HFFc6 (cell line): ENCODE measurements at places on chromosomes 16 and 17.

DNA sequence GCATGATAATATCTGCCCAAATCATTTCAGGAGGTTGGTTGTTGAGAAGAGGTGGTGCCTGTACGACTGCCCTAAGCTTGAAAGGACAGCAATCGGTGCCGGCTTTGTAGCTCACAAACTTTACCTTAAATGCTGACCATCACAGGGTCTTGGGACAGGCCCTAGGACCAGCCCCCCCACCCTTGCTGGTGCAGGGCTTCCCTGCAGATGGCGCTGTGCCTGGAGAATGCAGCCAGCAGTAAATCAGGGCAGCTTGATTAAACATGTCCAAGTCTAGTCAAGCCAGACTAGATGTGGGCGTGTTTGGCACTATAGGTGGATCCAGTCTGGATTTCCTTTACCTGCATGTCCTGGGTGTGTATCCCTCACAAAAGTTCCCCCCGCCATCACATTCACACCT lies 135.5 kb upstream of the CRHR1 start:
- no peak for DNase-seq

- DNase-seq, result no peak
These were observed 36.0 kb downstream of the PIMREG start for GRCh38 chr17:6480303-6480675.

GRCh38 chr17:6551869-6552531 lies 4.4 kb downstream of the PITPNM3 start:
- no peak for DNase-seq

- DNase-seq, result no peak
These were observed 2.2 kb downstream of the MIEF2 start for GRCh38 chr17:18262641-18263040.

- DNase-seq, result no peak
These were observed 15.1 kb downstream of the CDH8 start for GRCh38 chr16:62021161-62021581.

DNA sequence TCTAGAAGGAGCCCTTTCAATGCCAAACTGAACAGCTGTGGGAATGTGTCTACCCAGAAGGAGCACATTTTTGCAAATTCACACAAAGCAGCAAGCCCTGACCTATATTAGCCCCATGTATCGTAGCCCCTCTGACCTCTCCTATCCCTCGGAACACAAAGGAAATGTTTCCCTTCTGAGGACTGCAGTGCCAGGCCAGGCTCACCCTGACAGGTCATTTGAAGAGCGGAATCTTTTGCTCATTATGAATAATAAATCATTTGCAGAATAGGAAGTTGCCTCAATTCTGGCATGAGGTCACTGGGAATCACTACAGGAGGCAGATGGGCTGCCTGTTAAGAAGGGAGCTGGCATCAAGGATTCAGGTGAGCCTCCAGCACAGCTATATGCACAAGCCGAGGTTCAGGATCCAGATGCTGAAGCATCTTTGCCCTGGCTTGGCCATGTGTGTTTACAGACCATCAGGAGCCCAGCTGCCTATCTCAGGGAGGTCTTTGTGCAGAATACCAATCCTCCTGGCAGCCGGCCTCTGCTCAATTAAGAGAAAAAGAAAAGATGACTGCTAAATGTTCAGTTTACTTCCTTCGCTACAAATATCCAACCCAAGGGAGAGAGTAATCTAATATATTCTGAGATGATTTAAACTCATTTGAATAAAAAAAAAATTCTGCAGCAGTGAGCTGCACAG lies 119.4 kb downstream of the USP31 start:
- DNase-seq, result no peak

DNA sequence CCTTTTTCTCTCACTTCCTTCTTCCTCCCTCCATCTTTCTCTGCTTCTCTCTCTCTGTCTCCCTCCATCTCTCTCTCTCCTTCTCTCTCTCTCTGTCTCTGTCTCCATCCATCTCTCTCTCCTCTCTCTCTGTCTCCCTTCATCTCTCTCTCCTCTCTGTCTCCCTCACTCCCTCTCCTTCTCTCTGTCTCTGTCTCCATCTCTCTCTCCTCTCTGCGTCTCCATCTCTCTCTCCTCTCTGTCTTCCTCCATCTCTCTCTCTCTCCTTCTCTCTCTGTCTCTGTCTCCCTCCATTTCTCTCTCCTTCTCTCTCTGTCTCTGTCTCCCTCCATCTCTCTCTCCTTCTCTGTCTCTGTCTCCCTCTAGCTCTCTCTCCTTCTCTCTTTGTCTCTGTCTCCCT lies 194.1 kb downstream of the GSG1L start:
- DNase-seq, result no peak

DNA sequence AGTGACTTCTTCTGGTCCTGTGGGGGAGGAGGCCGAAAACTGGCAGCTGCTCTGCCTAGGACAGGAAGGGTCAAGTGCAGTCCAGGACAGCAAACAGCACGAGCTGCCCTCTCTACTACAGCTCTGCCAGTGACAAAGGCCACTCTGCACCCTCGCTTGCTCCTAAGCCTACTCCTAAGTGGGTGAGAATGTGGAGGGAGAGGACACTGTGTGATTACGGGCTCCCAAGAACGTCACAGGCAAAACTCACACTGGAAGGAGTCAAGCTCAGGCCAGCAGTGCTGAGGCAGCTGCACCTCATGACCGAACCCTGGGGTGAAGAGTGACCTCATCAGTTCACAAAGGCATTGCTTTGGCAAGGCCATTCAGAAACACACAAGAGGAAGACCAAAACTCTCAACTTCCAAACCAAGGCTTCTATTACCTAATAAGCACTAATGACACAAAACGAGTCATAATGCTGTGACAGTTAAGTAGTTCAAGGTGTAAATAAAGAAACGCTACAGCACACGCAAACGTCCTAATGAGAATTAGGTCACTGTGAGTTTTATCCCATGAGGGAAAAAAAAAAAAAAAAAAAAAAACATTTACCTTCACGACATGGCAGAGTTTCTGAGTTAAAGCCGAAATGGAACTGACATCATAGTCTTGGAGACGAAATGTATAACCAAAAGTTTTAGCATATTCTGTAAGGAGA lies 35.1 kb downstream of the MARF1 start:
- no peak for DNase-seq

- DNase-seq, result no peak
These were observed 25.1 kb upstream of the ADGRG1 start for GRCh38 chr16:57603115-57604024.

GRCh38 chr17:64130559-64131001 lies 636 bp upstream of the ERN1 start:
- DNase-seq, result peak; percentile 87

DNA sequence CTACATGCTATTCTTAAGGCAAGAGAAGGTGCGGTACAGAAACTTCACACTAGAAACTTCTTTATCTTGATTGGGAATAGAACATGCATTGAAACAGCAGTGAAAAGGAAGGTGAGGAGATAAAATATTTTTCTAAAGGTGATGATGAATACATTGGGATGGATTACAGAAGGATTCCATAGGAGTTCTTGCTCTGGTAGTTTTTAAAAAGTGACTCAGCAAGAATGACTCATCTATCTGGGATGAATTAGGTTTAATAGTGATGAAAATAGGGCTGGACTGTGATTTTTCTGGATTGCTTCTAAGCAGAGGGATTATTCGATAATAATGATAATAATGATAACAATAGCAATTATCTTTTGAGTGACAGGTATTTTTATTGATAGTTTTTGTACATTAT lies 65.6 kb upstream of the HS3ST4 start:
- no peak for DNase-seq

GRCh38 chr16:6131526-6132050 lies 1034.0 kb upstream of the EEF2KMT start:
- no peak for DNase-seq

DNA sequence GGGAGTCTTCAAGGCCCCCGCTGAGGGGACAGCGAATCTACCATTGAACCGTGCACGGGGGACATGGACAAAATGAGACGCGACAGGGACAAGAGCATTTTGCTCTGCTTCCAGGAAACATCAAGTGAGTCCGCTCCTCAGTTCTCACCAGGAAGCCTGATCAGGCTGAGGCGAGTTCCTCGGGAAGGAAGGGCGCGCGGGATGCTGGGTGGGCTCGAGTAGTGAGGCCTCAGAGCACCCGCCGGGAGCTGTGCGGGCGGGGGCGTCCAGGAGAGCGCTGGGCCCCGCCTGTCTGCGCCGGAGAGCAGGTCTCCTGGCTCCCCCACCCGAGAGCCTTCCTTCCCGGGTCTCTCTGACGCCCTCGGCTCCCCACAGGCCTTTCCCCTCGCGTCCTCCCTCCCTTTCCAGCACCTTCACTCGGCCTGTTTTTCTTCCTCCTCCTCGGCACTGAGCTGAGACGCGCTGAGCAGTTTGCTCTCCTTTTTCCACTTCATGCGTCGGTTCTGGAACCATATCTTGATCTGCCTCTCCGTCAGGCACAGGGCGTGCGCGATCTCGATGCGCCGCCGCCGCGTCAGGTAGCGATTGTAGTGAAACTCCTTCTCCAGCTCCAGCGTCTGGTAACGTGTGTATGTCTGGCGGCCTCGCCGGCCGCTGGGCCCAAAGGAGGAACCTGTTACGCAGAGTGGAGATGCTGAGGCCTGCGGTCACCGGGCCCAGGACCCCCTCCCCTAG lies 2.6 kb upstream of the HOXB5 start:
- DNase-seq, result no peak

- peak; percentile 16 for DNase-seq
These were observed 79.7 kb downstream of the CYLD start for GRCh38 chr16:50821586-50821985.

GRCh38 chr17:19384723-19385391 lies 2.1 kb downstream of the MFAP4 start:
- peak; percentile 46 for DNase-seq

GRCh38 chr16:3637371-3637923 lies 17.0 kb upstream of the DNASE1 start:
- no peak for DNase-seq

DNA sequence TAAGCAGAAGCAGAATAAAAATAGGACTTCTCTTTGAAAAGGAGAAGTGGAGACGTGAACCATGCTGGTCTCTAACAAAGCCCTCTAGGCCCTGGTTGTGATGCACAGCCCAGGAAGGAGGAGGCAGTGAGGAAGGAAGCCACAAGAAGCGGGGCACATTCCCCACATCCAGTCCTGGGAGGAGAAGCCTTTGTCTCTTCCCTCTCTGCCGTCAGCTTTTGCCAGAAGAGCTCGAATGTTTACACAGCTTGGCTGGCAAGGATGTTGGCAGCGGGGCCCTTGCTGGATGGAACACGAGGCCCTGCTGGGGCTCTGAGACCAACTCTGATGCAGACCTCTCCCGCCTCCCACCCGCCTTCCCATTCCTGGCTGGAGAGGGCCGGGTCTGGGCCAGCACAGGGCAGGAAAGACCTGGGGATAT lies 91.3 kb downstream of the MAF start:
- no peak for DNase-seq

GRCh38 chr16:4548124-4548523 lies 8.0 kb upstream of the C16orf96 start:
- no peak for DNase-seq

GRCh38 chr17:44760474-44761308 lies 1.9 kb downstream of the ADAM11 start:
- DNase-seq, result no peak

DNA sequence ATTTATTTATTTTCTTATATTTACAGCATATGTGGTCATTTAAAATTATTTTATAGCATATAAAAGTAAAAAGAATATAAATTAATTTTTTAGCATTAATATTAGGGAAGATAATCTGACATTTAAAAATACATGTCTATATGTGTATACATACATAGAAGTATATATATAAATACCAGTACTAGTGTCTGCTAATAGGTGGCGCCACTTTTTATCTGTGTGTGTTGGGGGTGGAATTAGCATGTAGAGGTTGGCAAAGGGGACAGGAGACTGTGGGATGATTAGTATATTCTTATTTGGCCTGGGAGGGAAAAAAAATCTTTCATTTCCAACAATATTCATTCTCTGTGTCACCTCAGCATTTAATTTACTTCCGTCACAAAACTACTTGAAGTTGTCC lies 359.1 kb downstream of the WWOX start:
- no peak for DNase-seq

GRCh38 chr17:80068301-80069222 lies 32.1 kb downstream of the CCDC40 start:
- peak; percentile 57 for DNase-seq

GRCh38 chr17:3667366-3668278 lies 756 bp downstream of the TAX1BP3 start:
- peak; percentile 91 for DNase-seq

DNA sequence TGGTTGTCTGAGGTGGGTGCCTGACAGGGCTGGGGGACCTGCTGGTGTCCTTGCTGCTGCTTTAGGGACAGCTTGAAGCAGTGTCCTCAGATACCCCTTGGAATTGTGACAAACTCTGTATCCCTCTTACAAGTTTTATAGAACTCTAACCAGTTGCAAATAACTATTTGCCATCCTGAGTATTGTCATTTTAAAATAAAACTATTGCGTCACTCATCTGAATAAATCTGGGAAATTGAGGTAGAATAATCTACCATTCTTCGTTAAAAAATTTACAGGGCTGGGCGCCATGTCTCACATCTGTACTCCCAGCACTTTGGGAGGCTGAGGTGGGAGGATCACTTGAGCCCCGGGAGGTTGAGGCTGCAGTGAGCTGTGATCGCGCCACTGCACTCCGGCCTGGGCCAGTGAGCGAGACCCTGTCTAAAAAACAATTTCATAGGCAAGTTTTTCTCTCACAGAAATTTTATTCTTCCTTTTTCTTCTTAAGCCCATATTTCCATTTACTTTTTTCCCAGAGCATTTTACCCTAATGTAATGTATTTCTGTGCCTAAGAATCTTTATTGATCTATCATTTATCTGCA lies 14.2 kb downstream of the ZNF750 start:
- no peak for DNase-seq

DNA sequence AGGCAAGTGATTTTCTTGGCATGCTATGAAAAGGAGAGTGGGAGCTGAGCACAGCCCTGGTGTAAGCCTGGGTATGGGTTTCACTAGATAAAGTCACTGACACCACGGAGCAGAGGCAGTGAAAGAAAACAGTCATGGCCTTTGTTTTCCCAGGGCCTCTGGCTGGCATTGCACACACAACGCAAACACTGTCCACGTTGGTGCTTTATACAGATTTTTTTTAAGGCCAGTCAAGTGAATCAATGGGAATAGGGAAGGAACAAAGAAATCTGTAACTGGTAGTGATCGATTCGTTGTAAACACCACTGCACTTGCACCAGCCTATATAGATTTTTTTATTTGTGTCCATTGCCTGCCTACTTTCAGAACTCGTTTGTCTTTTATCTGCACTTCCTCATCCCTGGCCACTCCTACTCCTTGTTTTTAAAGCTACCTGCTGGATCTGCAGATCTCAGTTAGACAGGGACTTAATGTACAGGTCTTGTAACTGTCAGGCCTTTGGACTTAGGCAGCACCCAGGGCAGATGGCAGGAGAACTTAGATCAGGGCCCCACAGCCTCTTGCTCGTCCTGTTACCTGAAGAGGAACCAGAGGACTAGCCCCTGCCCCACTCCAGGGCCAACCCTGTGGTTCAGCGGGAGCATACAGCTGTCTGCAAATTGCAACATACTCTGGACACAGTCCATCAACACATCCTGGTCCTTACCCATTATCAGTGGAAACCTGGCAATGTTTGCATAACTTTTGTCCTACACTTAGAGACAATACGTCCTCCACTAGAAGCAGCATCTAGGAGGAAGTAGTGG lies 10.6 kb upstream of the TMIGD1 start:
- DNase-seq, result no peak

- no peak for DNase-seq
These were observed 589 bp downstream of the CLCN7 start for GRCh38 chr16:1474082-1474795.
